Heart right ventricle (tissue), 16 donors: ENCODE measurements at places on chromosomes 4 and X. TPM values are rescaled to one million over a fixed set of nuclear protein-coding genes. Genes with fewer than 3 reads are reported as not detected.

DNA sequence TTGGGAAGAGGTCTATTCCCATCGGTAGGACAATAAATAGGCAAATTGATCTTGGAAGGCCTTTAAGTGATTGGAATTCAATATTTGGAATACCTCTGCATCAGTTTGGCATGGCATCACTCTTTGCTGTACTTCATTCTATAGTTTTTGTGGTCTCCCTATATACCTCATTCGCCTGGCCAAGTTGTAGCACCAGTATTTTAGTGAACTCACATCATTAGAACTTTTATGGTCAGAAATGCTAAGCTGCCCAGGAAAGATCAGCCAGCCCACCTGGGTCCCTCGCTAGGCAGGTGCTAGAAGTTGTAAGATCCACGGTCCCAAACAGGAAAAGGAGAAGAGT lies 40.3 kb downstream of the ZCCHC13 start:
- H3K27ac ChIP-seq = no peak overlapping the region
- no peak overlapping the region for H3K4me3 ChIP-seq
- H3K4me1 ChIP-seq = peaks cover 5% of the 10 kb centered on the region
- DNase-seq = no peak
- no peaks in the 10 kb centered on the region for H3K27me3 ChIP-seq

GRCh38 chrX:129743821-129744220 lies 5.0 kb downstream of the XPNPEP2 start:
- H3K4me1 ChIP-seq = peaks cover 14% of the 10 kb centered on the region
- H3K4me3 ChIP-seq = no peak overlapping the region
- DNase-seq = no peak

DNA sequence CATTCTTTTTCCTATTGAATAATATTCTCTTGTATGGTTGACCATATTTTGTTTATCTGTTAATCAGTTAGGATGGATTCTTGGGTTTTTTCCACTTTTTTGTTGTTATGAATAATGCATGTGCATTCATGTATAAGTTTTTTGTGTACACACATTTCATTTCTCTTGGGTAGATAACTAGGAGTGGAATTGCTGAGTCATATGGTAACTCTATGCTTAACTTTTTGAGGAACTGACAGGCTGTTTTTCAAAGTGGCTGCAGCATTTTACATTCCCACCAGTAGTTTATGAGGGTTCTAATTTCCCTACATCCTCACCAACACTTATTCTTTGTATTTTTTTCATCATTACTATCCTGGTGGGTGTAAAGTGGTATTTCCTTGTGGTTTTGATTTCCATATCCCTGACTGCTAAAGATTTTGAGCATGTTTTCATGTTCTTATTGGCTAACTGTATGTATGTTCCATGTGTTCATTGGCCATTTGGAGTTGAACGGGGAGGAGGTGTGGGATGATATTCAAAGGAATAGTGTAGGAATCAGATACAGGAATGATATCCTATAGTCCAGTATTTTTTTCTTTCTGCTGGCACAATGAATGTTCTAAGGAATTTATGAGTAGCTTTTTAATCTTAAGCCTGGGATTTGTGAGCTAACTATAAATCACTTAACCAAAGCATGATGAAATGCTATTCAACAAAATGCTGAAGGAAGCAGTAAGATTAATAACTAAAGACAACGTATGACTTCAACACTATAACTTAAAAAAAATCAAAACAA lies 114.3 kb downstream of the AMELX start:
- H3K27me3 ChIP-seq = no peaks in the 10 kb centered on the region
- no peak overlapping the region for H3K4me3 ChIP-seq
- H3K36me3 ChIP-seq = no peaks in the 10 kb centered on the region
- no peak overlapping the region for H3K27ac ChIP-seq

- no peak overlapping the region for H3K27ac ChIP-seq
- no peak overlapping the region for H3K4me3 ChIP-seq
- DNase-seq = no peak
- H3K27me3 ChIP-seq = no peaks in the 10 kb centered on the region
Measured at GRCh38 chr4:61397174-61397573, 197.0 kb downstream of the ADGRL3 start.

The NDNF gene
- 7.2 TPM for total RNA-seq

The CLNK gene
- total RNA-seq = 0.62 TPM
